ENCODE measurements at places on chromosomes 7 and 10. TPM values are rescaled to one million over a fixed set of nuclear protein-coding genes. Genes with fewer than 3 reads are reported as not detected.

HOXA5 gene
- 13.1 TPM for total RNA-seq

MINDY4 gene
- total RNA-seq = 2.2 TPM

SVIL gene
- total RNA-seq = 67.4 TPM

SFR1 gene
- total RNA-seq = 13.3 TPM

DNA sequence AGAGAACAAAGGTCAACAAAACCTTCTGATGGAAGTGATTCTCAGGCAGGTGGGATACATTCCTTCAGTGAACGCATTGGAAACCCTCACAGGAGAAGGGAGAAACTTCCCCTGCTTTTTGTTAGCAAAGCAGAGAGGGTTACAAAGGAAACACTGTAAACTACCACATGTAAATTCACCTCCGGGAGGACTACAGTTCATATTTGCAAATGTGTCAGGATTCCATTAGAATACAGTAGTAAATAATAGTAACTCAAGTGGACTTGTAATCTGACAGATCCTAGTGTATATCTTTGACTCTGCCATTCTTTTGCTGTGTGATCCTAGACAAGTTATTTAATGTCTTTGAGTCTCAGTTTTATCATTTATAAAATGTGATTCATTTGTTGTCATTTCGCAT lies 504.3 kb upstream of the NRP1 start:
- no peak for DNase-seq

- no peak for DNase-seq
Observed at GRCh38 chr7:25495342-25496250, 267.3 kb upstream of the NPVF start.

- DNase-seq = no peak
Observed at GRCh38 chr10:24771943-24772694, 48.4 kb upstream of the ARHGAP21 start.

DNA sequence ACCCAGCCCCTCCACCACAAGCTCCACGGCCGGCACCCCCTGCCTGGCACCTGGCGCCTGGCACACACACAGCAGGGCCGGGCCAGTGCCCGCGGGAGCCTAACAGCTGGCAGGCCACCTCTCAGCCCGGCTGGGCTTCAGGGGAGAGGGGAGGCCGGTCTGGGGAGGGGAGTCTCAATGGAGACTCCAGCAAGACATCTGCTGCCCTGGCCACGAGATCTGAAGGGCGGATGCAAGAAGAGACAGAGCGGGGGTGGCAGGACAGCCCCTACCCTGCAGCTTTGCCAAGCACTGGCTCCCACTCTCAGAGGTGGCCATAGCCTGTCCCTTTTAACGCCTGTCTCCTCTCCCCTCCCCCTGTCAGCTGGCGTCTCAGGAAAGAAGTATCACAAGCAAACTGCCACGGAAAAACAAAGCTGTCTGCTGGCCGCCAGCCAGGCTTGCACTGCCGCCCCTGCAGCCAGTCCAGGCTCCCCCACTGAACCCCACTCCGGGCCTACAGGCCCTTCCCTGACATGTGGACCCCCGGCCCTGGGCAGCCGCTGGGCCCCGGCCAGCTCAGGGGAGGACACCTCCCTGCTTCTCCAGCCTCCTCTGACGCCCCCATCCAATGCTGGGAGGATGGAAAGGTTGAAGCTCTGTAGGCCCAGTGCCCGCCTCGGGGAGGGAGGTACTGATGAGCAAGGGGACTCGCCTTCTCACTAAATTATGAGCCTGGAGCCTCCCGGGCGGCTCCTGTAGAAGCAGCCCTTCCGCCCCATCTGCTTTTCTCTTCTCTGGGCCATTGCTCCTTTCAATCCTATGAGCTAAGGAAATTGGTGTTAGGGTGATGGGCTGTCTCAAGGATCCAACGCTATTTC lies 178.4 kb downstream of the ARHGAP12 start:
- peak; percentile 22 for DNase-seq

DNA sequence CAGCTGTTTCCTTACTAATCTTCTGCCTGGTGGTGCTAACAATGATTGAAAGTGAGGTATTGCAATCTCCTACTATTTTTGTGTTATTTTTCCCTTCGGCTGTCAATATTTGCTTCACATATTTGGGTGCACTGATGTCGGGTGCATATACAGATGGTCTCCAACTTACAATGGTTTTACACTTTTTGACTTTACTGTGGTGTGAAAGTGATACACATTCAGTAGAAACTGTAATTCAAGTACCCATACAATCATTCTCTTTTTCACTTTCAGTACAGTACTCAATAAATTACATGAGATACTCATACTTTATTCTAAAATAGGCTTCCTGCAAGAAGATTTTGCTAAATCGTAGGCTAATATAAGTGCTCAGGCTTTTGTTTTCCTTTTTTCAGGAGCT lies 73.2 kb downstream of the RNF216 start:
- no peak for DNase-seq

ACTL6B gene
- total RNA-seq = not detected

DNA sequence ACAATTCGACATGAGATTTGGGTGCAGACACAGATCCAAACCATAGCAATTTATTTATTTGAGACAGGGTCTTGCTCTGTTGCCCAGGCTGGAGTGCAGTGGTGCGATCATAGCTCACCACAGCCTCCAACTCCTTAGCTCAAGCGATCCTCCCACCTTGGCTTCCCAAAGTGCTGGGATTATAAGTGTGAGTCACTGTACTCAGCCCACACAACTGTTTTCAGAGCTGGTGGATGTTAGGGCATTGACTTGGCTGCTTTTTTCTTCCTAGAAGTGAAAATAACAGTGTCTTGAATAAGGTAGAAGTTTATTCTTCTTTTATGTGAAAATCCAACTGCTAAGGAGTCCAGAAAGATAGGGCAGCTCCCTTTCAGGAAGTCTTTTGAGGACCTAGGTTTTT lies 132.1 kb downstream of the CCDC3 start:
- no peak for DNase-seq

- DNase-seq = no peak
Observed at GRCh38 chr10:71187197-71187596, 25.2 kb upstream of the UNC5B start.

MSMB gene
- total RNA-seq = not detected

DNA sequence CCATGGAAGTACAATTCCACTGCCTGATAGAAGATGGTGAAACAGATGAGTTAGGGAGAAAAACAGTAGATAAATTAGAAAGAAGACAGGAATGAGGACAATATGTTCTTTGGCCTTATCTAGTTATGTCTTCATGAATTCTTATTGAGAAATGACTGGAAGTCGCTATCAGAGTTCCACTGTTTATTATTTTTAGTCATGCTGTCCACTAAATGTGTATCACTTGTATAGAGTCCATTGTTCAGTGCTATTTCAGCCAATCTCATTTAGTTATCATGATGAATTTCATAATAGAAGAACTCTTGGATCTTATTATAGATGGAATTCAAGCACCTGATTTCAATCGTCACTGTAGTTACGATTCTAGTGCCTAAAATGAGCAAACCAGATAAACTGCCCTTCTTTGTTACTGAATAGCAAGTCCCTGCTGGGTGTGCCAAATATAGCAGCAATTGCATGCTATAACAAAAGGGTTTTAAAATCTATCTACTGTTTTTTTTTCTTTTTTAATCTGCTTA lies 177.7 kb upstream of the COL1A2 start:
- DNase-seq = no peak

- DNase-seq = no peak
Observed at GRCh38 chr7:148262721-148263229, 327.8 kb upstream of the C7orf33 start.

DNA sequence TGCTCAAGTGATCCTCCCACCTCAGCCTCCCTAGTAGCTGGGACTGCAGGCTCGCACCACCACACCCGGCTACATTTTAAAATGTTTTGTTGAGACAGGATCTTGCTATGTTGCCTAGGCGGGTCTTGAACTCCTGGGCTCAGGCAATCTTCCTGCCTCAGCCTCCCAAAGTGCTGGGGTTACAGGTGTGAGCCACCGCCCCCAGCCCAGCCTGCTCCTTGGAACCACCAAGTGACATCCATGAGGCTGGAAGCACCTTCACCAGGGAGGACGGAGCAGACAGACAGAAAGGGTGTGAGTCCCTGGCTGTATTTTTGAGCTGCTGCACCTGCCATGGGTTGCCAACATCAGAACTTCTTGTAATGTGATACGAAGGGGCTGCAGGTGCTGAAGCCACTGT lies 62.3 kb upstream of the UBE3C start:
- no peak for DNase-seq

- no peak for DNase-seq
Observed at GRCh38 chr7:134548877-134549276, at the start of gene AKR1B15. TSS of gene AKR1B15 (plus strand) at chr7:134549110. CDS start at chr7:134564620, 15,510 bp downstream.

ZNF503 gene
- 1.3 TPM for total RNA-seq

PDLIM1 gene
- 46.5 TPM for total RNA-seq

ADAM12 gene
- 0.21 TPM for total RNA-seq

Measured in pulmonary artery endothelial cell (primary cell).